Globus pallidus (tissue), 1 donor: ENCODE measurements at places on chromosomes 7 and 10.

- no peak for DNase-seq
Measured at GRCh38 chr7:104855861-104856260, 158.1 kb upstream of the KMT2E start.

DNA sequence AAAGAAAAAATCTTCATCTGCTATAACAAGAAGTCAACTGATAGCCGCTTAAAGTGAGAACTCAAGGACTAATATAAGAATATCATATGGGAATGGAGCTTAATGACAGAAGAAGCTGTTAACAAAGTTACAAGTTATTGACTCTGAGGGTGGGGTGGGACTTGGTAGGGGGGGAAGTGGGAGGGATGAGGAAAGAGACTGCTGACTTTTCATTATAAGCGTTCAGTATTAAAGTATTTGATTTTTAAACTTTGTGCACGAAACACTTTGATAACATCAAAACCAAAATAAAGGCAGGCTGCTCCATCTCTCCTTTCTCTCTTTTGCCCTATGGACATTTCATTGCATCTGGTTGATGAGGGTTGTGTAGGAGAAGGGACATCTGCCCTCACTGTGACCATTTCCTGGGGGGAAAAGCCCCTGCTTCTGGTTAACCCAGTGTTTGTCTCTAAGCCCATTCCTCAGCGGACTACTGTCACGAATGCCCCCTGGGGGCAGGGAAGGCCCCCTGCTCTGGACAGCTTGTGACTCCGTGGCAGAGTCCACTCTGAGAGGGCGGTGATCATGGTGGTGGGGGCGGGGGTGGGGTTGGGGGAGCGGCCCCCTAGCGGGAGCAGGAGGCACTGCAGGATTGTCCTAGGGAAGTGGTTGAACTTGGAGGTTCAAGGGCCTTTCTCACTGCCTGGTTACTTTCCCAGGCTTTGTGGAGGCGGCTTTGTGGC lies 17.4 kb downstream of the SLC13A4 start:
- no peak for DNase-seq

DNA sequence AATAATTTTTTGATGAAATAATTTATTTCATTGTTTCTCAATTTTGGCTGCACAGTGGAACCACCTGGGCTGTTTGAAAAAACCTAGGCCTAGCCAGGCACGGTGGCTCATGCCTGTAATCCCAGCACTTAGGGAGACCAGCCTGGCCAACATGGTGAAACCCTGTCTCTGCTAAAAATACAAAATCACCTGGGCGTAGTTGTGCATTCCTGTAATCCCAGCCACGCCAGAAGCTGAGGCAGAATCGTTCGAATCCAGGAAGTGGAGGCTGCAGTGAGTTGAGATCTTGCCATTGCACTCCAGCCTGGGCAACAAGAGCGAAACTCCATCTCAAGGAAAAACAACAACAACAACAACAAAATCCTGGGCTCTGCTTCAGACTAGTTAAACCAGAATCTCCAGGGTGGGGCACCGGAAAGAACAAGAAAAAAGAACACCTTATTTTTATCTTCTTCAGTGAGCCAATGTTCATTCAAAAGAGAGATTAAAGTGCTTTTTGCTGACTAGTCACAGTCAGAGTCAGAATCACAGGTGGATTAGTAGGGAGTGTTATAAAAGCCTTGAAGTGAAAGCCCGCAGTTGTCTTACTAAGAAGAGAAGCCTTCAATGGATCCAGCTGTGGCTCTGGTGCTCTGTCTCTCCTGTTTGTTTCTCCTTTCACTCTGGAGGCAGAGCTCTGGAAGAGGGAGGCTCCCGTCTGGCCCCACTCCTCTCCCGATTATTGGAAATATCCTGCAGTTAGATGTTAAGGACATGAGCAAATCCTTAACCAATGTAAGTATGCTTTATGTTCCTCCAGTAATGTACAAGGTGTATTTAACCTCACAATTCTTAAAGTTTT lies at the start of gene CYP2C18:
Gene CYP2C18 (plus strand): TSS at position 516 of the 841 bp plus-strand sequence. CDS start 91 bp downstream, at position 607.
- DNase-seq: no peak

DNA sequence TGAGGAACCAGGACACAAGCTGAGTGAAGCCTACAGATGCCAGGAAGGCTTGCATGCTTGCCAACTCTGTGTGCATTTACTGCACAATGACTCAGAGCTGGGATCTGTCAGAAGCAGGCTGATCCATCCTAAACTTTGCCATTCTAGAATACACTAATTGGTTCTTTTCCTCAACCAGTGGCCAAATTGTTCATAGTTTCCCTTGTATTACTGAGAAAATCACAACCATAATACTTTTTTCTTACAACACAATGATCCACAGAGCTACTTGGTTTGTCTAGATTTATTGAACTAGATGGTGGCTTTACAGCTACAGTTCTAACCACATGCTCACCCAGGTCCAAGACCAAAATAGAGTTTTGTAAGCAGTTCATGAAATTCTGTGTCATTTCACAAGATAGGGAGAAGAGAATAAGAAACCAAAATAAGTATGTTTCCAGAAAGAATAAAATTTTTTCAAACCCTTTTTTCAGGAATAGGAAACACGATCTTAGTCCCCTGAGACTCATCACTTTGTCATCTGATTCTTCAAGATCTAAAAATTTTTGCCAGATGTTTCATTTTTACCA lies 21.0 kb upstream of the LRRC17 start:
- peak; percentile 5 for DNase-seq

DNA sequence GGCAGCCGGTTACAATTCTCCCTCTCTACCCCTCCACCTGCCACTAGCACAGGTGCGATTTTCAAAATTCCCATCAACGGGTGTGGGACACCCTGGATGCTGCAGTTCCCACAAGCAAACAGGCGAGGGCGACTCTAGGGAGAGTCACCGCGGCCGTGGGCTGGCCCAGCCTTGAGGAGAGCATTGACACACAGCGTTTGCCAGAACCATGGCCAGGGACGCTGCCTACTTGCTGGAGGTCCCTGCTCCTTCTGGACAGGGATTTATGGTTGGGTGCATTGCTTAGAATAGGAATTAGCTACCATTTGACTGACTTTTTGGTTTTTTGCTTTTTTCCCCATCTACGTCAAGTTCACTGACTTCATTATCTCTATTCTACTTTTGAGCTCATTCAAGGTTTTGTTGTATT lies 19.0 kb upstream of the CLDN4 start:
- DNase-seq: no peak

DNA sequence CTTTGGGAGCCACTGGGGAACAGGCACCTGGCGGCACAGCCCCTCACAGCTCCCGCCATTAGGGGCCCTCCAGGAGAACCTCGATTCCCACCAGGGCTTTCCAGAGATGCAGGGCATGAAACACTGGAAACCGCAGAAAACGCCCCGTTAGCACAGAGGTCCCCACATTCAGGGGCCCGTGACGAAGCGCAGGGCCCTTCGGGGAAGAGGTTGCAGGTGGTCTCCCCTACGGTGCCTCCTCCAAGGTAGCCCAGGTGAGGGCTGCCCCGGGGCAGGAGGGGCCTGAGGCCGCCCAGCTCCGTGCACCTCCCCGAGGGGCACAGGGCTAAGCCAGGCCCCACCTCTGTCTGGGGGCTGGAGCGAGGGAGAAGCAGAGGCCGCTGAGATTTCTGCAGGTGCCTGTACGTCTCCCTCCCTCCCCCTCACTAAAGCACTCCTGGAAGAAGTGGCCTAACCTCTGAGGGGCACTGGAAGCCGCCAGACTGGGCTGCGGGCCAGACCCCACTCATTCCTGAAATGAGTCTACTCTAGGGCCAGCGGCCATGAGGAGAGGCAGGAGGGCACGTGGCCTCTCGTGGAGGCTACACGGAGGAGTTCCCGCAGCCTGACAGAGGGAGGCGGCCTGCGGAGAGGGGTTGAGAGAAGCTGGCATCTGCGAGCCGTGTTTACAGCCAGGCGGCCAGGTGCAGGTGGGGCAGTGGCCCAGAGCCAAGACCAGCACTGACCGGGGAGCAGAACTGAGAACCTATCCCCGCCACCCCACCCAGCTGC lies 6.9 kb downstream of the PDGFA start:
- no peak for DNase-seq

GRCh38 chr7:113179313-113179712 lies 61.0 kb upstream of the SMIM30 start:
- no peak for DNase-seq

DNA sequence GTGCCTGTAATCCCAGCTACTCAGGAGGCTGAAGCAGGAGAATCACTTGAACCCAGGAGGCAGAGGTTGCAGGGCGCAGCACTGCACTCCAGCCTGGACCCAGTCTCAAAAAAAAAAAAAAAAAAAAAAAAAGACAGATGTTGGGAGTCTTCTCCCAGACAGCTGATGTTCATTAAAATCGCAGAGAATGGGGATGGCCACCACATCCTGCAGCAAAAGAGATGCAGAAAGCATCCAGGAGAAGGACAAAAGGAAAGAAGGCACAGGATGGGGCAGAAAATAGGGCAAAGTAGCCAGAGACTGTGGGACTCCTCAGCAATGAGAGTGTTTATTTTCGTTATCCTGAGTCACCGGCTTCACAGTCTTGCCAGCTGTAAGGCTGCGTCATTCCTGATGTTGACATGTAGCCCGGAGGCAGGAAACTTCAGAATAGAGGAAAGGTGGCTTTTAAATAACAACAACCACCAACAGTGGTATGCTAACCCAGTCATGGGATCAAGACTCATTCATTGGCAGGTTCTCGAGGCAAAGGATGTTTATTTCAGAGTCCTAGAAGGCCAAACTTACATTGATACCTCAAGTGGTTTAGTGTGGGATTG lies 149.5 kb upstream of the SVIL start:
- DNase-seq: no peak

- DNase-seq: no peak
Measured at GRCh38 chr7:50795831-50796230, 13.1 kb upstream of the GRB10 start.

- DNase-seq: no peak
Measured at GRCh38 chr10:68271196-68271882, 39.4 kb upstream of the ATOH7 start.

DNA sequence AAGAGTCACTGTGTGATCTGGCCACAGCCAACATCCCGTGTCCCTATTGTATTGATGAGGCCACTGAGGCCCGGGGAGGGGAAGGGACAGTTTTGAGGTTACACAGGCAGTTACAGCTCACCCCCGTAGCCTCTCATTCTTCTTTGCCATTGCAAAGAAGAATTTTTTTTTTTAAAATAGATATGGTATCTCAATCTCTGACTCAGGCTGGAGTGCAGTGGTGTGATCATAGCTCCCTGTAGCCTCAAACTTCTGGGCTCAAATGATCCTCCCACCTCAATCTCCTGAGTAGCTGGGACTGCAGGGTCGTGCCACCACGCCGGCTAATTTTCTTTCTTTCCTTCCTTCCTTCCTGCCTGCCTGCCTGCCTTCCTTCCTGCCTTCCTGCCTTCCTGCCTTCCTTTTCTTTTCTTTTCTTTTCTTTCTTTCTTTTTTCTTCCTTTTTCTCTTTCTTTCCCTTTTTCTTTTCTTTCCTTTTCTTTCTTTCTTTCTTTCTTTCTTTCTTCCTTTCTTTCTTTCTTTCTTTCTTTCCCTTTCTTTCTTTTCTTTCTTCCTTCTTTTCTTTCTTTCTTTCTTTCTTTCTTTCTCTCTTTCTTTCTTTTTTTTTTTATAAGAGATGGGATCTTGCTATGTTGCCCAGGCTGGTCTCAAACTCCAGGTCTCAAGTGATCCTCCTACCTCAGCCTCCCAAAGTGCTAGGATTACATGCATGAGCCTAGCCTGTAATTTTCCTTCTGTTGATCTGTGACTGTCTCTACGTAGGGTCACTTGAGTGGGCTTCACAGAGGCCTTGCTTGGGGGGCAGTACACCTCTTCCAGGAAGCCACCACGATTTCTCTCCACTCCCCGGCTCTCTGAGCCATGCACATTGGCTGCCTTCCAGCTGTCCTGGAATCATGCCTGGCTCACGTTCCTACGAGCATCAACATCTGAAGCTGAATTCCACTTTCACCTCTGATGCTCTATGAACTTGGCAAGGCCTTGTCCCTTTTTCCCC lies 31.3 kb downstream of the TMEM270 start:
- no peak for DNase-seq

- no peak for DNase-seq
Measured at GRCh38 chr10:76959111-76959510, 678.5 kb downstream of the KCNMA1 start.

GRCh38 chr10:120770496-120770895 lies 80.7 kb upstream of the WDR11 start:
- DNase-seq: no peak

DNA sequence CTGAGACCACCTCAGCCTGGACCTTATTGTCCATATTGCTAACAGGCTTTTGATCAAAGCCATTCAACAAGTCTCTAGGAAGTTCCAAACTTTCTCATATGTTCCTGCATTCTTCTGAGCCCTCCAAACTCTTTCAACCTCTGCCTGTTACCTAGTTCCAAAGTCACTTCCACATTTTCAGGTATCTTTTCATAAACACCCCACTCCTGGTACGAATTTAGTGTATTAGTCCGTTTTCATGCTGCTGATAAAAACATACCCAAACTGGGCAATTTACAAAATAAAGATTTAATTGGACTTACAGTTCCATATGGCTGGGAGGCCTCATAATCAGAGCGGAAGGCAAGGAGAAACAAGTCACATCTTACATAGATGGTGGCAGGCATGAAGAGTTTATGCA lies 836.8 kb downstream of the SORCS1 start:
- DNase-seq: no peak

- DNase-seq: no peak
Measured at GRCh38 chr10:89973326-89973725, 271.9 kb downstream of the KIF20B start.

GRCh38 chr10:112024079-112024478 lies 159.5 kb downstream of the GPAM start:
- DNase-seq: no peak

GRCh38 chr10:25758041-25758457 lies 176.0 kb upstream of the MYO3A start:
- peak; percentile 31 for DNase-seq

DNA sequence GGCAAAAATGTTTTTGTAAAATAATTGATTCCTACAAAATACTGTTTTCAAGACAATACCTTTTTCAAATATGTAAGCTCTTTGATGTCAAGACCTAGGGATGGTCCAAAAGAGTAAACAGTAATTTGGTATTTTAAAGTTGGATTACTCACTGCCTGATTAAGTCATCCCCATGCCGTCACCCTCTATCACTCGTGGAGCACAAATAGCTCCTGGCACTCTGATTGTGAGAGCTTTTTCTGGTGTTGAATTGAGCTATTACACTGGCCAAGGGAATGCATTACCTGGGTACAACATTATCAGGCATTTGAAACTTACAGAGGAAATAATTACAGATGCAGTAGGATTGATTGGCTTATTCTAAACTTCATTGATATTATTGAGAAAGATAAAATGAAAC lies 231.9 kb upstream of the GRM3 start:
- no peak for DNase-seq

DNA sequence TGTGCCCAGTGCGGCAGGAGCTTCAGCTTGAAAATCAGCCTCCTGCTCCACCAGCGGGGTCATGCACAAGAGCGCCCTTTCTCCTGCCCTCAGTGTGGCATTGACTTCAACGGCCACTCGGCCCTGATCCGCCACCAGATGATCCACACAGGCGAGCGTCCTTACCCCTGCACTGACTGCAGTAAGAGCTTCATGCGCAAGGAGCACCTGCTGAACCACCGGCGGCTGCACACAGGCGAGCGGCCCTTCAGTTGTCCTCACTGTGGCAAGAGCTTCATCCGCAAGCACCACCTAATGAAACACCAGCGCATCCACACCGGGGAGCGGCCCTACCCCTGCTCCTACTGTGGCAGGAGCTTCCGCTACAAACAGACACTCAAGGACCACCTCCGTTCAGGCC lies 16.1 kb upstream of the ZNF282 start:
- no peak for DNase-seq

- DNase-seq: no peak
Measured at GRCh38 chr10:126536148-126536547, 134.3 kb downstream of the C10orf90 start.
